T-helper 9 cell (primary cell): ENCODE measurements at places on chromosomes 2 and 18.
A peak's percentile ranks its signal among the peaks of the same experiment; 100 is the strongest.

DNA sequence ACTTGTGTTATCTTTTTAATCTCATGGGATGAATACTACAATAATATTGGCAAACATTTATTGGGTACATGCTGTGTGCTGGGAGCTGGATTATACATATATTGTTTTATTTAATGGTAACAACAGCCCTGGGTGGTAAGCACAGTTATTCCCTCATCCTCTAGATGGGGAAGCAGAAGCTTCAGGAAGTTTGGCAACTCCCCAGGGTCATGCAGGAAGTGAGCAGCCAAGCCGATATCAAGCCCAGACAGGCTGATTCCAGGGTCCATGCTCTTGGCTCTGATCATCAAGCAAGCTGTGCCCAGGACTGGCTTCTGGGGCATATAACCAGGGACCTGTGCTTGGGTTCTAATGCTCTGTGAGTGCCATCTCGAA is 155.8 kb downstream of the ZNF516 start:
- no peak for DNase-seq

DNA sequence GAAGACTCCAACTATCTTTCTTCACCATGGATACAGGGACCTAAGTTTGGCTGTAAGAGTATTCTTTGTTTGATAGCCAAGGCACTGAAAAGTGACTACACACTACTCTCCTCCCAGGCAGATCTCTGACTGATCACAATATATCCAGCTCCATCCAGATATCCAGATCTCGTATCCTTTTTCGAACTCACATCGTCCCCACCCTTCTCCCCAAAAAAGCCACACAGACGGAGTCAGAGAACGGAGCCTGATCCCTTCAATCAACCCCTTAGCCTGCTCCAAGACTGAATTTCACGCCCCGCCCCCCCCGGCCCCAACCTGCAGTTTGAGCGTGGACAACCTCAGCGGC is 533 bp downstream of the DHX57 start:
- no peak for DNase-seq

GRCh38 chr18:35564795-35565453 is 16.6 kb upstream of the GALNT1 start:
- DNase-seq: no peak

- no peak for DNase-seq
These were observed 127.6 kb downstream of the PHLPP1 start for GRCh38 chr18:62842898-62843297.

- DNase-seq: no peak
These were observed 123.8 kb downstream of the RPIA start for GRCh38 chr2:88815282-88815681.

- DNase-seq: no peak
These were observed 174.9 kb downstream of the SEPTIN10 start for GRCh38 chr2:109438773-109439389.

DNA sequence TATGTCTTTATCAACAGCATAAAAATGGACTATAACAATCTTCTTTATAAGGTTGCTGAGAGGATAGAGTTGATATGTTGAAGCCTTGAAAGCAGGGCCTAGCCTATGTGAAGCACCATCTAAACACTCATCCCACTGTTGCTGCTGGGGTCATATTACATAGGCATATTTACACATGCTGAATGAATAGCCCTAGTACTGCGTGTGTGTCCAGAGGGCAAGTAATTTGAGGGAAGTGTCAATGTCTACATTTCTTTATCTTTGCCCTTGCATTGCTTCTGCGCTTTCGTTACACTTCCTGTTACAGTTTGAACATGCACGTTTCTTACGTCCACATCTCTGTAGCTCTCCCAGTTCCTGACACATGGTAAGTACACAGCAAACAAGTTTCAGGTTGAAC is 280.3 kb upstream of the ATP5MC3 start:
- no peak for DNase-seq

- no peak for DNase-seq
These were observed 4.3 kb downstream of the TMEM37 start for GRCh38 chr2:119435953-119436297.

- no peak for DNase-seq
These were observed 62.1 kb upstream of the HDAC4 start for GRCh38 chr2:239462671-239463506.

DNA sequence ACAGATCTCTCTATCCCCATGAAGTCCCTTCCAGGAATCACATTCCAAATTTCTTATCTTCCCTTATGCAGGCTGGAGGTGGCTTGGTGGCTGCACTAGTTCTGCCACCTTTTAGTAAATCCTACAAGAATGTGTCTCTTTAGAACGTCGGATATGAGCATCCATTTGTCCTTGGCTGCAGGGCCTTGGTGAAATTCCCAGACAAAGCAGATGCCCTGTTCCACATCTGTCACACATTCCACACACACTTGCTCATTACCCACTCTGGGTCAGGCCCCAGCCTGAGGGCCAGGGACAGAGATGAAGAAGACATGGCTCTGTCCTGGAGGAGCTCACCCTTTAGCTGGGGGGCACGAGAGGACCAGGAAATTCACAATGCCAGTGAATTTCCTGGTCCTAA is 31.2 kb upstream of the GPR17 start:
- no peak for DNase-seq

DNA sequence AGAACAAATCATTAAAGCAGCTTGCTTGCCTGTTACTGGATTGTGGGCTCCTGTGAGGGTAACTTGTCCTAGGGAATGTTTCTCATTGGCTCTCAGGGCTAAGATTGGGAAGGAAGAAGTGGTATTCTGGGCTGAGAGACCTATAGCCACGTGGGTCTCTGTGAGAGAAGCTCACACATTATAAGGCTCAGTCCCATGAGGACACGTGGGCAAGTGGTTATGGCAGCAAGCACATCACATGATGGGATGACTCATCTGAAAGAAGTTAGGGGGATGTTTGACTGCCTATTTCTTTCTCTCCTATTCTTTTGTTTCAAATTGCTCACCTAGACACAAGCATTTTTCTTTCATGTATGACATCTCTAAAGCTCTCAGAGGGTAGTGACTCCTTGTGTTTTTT is 418.0 kb upstream of the ST6GAL2 start:
- no peak for DNase-seq

DNA sequence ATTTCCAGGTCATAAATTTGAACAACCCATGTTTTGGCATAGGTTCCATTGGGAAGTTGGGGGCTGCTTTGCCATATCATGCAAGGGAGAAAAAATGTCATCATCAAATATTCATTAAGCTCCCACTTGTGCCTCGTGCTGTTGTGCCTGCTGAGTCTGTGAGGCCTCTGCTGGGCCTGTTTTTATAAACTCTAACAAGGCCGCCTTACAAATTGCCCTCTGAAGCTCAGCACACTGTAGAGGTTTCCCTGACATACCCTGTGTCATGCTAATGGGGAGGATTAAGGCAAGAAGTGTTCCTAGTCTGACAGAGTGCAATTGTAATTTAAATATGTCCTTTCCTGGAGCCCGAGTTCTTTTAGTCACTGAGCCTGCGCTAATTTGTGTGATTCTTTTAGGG is 17.6 kb downstream of the OSBPL6 start:
- DNase-seq: no peak

GRCh38 chr2:165586019-165586418 is 116.5 kb downstream of the CSRNP3 start:
- no peak for DNase-seq

DNA sequence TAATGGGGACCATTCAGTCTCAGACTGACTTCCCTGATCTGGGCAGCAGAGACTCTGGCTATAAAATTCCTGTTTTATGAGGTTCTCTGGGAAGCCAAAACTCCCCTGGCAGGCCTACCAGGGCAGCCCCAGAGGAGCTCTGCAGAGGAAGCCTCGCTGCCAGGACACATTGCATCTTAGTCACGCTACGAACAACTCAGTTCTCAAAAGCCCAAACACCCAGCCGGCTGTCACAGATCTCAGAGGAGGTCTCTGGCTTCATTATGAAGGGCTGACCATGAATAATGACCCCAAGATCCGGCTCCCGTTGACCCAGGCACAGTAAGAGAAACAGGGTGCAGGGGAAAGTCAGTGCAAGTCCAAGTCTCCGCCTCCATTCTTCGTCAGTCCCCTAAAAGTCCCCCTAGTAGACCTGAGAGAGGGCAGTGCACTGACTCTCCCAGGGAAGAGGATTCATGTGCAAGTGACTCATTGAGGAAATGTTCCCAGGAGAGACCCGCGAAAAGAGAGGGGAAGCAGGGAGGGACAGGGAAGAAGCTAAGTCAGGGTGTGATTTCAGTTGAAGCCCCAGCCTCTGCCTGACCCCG is 212.3 kb downstream of the CYP26B1 start:
- no peak for DNase-seq

DNA sequence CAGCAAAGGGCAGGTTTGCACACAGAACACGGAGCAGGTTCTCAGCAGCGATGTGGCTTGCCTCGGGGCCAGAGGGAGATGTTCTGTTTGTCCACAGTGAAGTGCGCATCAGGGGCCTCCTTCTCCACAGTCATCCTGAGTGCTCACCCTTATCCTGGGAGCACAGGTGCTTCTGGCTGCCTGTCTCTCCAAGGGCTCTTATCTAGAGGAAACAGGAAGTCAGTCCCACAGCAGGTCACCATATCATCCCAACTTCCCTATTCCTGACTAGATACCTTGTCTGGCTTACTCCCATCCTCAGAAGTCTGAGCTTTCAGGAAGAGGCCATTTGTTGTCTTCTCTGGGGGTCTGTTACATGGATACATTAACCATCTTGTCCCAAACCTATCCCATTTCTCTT is at the start of gene CD207:
CD207 (minus strand) TSS at position 174 of the 400 bp plus-strand sequence; CDS start at position 134, 40 bp downstream.
- DNase-seq: no peak

DNA sequence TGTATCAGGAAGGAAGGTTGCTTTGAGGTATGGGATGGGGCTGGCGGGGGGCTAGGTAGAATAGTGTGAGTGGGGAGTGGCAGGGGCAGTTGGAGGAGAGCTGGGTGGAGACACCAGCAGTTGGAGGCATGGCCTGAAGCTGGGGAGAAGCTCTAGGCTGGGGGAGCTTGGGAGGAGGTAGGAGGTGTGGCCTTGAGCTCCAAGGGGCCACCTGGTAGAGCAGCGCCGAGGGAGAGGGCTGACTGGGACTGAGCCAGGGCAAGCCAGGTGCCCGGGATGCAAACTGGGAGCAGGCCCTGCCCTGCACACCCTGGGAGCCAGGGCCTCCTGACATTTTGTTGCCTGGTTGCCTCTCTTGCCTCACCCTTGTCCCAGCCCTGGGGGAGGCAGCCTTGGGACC is 33.1 kb upstream of the PDIA6 start:
- no peak for DNase-seq

DNA sequence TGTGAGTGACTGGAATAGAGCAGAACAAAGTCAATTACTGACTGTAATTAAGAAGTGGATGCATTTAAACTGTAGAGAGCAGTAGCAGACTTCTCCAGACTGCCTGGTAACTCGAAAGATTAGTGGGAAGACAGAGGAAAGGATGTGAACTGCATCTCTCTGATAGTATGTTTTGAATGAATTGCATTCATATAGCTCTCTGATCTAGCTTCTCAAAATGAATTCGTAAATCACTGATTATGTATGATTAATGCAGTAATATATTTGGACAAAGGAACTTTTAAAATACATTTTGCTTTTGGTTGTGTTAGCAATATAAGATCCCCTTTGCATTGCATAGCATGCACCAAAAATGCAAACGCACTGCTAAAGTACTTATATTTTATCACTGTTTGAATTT is 304.0 kb downstream of the ARHGAP15 start:
- DNase-seq: no peak

- no peak for DNase-seq
These were observed 284.7 kb downstream of the DCC start for GRCh38 chr18:52624702-52625101.

DNA sequence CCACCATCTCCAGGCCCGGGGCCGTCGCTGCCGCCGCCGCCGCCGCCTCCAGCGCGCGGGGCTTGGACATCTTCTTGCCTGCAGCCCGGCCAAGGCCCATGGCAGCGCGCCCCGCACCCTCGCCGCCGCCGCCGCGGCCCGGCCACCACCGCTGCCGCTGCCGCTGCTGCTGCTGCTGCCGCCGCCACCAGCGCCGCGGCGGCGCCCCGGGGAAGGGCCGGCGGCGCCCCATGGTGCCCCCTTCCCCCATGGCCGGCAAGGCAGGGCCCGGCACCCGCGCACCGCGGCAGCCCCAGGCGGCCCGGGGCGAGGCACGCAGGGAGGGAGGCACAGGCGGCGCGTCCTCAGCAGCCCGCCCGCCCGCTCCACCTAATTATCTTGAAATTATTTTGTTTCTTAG is 3057.4 kb downstream of the RPIA start:
- no peak for DNase-seq

GRCh38 chr2:230714136-230714480 is 1.5 kb downstream of the CAB39 start:
- peak; percentile 8 for DNase-seq

DNA sequence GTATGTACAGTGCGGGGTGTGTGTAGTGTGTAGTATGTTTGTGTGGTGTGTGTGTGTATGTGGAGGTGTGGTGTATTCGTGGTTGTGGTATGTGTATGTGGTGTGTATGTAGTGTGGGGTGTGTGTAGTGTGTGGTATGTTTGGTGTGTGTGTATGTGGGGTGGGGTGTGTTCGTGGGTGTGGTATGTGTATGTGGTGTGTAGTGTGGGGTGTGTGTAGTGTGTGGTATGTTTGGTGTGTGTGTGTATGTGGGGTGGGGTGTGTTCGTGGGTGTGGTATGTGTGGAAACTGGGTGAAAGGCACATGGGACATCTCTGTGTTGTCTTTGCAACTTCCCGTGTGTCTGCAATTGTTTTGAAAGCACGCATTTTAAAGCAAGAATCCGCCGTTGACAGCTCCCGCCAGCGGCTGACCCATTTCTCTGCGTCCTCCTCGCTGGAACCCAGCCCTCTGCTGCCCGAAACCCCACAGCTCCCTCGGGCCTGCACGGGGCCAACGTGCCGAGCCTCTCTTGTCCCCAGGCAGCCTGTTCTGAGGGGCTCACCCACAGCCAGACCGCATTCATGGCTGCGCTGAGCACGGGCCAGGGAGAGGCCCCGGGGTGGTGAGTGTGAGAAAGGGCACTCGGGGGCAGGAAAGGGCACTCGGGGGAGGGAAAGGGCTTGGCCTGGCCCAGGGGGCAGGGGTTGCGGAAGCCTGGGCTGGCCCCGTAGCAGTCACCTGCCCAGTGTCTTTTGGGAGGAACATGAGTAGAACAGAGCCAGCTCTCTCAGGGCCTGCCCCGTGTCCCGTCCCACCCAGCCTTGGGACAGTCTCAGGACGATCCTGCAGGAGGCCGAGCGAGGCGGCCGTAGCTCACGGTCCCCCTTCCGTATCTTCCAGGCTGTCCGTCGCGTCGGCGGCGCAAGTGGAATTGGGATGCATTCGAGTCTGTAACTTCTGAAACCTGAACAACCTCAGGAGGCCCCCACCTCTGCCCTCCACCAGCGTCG is 61.4 kb downstream of the TWIST2 start:
- DNase-seq: no peak

- DNase-seq: no peak
These were observed 167.5 kb downstream of the DYSF start for GRCh38 chr2:71620851-71621251.

DNA sequence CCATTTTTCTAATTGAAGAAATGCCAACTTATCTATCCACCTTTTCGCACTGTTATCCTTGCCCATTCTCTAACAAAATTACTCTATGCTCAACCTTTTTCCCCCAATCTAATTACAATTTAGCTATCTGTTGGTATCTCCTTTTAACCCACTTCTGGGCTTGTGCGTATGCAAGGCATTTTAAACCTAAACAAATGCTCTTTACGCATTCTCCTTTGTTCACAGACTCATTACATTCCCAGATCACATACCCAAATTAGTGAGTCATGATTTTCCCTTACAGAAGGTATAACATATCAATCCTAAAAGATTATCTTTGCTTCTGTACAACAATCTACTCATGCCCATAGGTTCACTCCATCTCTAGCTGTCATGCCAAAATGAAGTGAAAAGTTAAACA is 71.7 kb upstream of the LYPD1 start:
- no peak for DNase-seq

GRCh38 chr2:158970241-158970751 is 1.9 kb downstream of the TANC1 start:
- no peak for DNase-seq

GRCh38 chr2:73264332-73264606 is 20.0 kb downstream of the FBXO41 start:
- no peak for DNase-seq
